ENCODE measurements at places on chromosomes 4 and X.

- DNase-seq, result no peak
These were observed 16.2 kb downstream of the POU4F2 start for GRCh38 chr4:146654687-146655520.

- DNase-seq, result no peak
These were observed at the start of gene SMIM10L2A for GRCh38 chrX:135421932-135422809. SMIM10L2A (plus strand) TSS chrX:135421944; CDS start chrX:135422132, 188 bp downstream.

GRCh38 chr4:90030953-90031352, 96.2 kb upstream of the CCSER1 start:
- DNase-seq, result no peak

- DNase-seq, result no peak
These were observed 191.2 kb downstream of the CFAP299 start for GRCh38 chr4:80526697-80527096.

DNA sequence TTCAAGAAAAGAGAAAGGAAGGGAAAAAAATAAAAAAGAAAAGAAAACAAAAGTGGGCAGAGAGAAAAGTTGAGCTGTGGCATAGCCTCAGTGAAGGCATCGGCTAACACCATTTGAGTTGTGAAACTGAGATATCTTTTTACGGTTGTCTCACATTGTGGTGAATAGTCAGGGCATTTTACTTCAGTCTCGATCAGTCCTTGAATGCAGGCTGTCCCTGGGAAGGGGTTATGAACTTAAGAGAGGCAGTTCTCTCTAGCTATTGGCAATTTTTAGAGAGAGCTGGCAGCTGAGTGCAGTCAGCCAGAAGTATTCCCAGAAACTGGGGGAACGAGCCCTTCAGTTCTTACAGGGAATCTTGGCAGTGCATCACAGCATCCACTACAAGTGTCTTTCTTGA, 93.5 kb upstream of the SLC6A14 start:
- no peak for DNase-seq

DNA sequence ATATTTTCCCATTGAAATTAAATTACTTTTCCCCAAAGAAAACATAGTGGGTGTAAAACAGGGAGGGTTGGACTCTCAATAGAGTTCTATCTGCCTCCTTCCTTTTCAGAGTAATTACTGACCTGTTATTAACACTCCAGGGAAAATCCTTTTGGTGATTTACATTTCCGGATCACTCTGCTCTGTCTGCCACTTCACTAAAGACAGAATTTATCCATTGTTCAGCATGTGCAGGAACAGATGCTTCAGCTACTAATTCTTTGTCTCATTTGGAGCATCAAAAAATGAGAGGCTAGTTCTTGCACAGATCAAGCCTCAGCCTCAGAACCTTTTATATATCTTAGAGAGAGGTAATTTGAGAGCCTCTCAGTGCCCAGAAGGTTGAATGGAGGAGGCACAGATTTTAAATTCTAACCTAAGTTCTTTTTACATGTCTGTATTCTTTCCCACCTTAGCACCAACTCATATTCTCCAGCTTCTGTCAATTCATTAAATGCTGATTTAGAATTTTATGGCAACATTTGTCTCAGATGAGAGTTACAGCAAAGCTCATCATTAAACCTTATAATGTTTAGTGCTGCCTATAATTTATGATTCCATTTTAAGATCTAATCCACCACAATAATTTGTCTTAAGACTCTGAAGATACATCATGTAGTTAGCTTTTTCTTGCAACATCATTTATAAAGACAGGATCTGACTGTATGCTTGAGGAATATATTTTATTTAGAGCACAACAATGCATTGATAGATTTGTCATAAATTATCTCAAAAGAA, 1494.4 kb downstream of the STIM2 start:
- DNase-seq, result no peak

- DNase-seq, result no peak
These were observed 114.0 kb downstream of the EFNB1 start for GRCh38 chrX:68942840-68943239.

GRCh38 chrX:47278691-47279090, 45.9 kb downstream of the USP11 start:
- DNase-seq, result no peak

DNA sequence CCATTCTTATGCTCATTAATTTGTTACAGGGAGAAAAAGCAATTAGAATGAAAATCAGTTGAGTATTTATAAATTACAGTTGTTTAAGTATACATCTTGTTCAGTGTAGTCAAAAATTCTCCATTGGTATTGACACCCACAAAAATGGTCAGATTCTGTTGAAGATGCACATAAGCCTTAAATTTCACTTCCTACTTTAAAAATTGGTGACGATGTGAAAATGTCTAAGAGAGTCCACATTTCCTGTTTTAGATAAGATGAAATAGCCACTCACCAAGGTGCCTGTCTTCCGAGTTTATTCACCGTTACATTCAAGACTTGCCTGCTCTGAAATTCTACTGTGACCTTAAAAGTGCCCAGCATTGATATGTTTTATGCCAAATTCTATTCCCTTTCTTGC, 93.6 kb downstream of the GPR143 start:
- no peak for DNase-seq

DNA sequence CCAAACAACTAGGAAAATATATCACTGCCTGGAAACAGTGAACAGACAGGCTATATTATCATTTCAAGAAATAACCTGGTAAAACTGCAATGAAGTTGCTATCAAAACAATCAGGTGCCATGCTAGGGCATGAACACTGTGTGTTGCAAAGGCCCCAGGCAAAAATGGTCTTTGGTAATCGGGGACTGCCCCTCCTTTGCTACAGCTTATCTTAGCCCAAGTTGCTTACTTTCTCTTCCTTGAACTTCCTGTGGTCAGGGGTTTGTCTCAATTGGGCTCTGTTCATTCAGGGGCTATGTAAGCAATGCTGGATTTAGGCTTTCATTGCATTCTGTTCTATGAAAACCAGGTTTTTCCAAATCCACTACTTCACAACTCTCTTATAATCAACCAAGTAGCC, 30.4 kb downstream of the SCML1 start:
- no peak for DNase-seq

GRCh38 chr4:54779036-54779435, 121.3 kb downstream of the KIT start:
- no peak for DNase-seq

GRCh38 chr4:97953171-97953941, 189.9 kb downstream of the STPG2 start:
- no peak for DNase-seq

GRCh38 chr4:55819634-55820033, at the start of gene EXOC1L:
EXOC1L (plus strand) TSS chr4:55819790; CDS start chr4:55820027, 237 bp downstream.
- DNase-seq, result no peak

DNA sequence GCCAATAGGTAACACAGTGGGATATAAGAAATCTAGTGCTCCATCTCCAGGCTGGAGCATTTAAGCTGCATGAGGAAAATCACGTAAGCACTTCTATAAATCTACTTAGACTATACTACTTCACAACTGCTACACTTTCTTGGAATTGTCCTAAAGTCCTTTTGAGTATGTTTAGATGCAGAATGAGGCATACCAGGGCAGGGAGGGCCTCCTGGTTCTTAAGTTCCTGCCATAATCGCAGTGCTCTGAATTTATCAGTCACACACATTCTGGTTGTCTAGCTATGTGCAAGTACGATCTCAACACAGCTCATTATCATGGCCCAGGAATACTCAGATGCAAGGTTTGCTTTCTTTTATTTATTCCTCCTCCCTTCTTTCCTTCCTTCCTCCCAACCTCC, 130.3 kb downstream of the GUCY2F start:
- no peak for DNase-seq

- DNase-seq, result no peak
These were observed 52.5 kb upstream of the PITX2 start for GRCh38 chr4:110675426-110675825.

GRCh38 chr4:72875138-72875537, 194.4 kb downstream of the COX18 start:
- DNase-seq, result no peak

DNA sequence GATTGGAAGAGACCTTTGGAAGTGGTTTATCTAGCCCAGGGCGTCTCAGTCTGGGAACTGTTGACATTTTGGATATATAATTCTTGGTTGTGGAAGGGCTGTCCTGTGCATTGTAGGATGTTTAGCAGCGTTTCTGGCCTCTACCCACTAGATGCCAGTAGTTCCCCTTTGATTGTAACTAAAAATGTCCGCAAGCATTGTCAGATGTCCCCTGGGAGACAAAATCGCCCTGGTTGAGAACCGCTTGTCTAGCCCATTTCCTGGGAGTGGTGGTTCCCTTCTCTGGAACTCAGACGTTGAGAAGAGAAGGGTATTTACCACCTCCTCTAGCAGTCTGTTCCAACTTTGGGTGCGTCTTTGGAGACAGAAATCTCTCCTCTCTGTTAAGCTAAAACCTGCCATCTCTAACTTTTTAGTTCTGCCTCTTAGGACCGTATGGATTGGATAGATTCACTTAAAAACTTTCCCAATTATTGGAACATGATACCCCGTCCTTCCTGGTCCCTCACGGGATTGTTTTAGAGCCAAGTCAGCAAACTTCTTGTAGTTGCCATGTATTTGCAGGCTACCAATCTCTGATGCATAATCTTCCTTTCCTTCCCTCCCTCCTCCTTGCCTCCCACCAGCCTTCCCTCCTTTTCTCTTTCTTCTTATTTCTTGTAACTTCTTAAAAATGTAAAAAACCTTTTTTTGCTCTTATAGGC, 13.9 kb downstream of the TMEM165 start:
- no peak for DNase-seq

DNA sequence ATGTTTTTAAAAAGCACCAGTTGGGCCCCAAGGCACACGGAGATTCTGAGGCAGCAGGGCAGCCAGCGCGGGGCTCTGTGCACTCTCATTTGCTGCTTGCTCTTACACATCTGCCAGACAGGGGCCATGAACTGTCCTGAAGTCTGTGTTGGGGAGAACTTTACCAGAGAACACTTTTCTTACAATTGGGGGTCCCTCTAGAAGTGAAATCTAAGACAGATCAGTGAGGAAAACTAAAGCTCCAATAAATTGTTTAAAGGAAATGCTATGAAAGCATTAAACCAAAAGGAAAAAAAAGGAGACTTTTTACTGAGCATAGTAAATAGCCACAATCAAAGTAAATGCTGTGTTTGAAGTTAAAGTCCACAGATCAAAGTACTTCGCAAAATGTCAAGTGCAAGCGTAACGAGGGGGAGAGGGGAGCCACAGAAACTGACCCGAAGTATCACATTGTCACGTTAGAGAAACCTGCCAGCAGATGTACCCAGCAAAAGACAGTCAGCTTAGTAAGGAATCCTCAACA, 37.8 kb downstream of the SORBS2 start:
- no peak for DNase-seq

- no peak for DNase-seq
These were observed 303.0 kb upstream of the GALNT7 start for GRCh38 chr4:172865531-172866127.

DNA sequence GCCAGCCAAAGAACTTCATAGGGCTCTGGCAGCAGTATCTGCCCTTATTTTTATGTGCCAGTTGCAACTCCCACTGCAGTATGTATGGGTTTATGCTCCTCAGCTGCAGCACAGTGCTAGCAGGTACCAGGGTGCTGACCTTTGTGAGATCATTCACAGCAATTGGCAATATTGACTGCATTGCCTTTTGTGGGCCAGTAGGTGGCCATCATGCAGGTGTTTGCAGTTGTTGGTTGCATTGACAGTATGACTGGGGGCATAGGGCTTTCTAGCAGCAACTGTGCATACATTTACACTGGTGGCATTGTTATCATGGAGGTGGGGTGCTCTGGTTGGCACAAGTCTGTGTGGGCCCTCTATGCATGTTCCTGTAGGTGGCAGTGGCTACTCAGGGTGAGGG, 42.5 kb downstream of the FAAH2 start:
- DNase-seq, result no peak

DNA sequence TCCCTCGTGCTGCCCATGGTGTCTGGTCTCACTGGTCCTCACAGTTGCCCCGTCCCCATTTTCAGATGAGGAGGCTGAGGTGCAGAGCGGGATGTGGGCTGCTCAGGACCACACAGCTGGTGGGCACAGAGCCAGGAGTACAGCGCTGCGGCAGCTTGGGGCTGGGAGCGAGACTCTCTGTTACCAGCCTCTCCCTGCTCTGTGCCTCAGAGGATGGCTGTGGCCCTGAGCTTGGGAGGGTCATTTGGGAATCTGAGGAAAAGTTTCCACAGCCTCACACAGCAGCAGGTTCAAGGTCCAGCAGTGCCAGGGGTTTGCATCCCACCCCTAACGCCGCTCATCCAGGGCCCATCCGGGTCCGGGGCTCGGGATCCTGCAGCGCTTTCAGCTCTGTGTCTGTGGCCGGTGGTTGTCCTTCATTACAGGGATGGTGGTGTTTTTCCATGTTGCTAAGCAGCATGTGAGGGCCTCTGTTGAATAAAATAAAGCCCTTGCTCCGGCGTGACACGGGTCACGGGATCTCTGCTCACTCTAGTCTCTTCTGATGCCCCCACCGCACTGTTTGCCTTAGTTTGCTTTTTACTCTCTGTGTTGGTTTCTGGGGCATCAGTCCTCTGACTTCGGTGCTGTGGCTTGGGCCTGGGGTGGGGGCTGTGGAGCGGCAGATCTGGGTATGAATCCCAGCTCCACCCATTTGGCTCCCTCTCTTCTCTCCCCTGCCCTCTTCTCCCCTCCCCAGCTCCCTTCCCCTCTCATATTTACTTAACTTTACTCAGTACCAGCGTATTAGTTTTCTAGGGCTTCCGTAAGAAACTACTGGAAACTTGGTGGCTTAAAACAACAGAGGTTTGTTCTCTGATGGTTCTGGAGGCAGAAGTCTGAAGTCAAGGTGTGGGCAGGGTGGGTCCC, 6.5 kb downstream of the WFS1 start:
- DNase-seq, result no peak

DNA sequence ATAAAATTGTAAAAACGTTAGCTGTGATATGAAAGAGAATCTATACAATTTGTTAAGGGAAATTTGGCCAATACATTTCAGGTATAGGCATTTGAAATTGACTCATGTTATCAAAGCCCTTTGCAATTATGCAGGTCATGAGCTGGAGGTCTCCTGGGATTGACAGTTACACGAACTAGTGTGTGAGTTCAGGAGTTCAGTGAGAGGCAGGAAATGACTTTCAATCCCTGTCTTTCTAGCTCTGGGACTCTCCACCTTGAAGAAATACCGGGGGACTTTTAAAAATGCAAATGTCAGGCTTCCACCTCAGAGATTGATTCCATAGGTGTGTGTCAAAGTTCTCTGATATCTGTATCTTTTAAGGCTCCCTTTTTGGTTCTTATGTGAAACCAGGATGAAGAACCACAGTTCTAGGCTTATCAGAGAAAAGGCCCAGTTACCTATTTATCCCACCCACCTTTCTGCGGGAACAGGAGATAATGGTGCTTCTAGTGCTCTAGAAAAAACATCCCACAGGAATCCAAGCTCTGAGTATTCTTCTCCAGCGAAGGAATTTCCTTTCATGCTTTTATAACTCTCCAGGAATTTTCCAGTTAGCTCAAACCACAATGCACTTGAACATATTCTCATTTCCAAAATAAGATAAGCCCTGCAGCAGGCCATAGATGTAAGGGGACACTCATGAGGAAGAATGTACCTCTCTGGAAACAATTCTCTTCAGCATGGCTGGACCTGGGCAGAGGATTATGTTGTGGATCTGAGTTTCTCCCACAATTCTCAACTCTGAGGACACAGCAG, 501.0 kb downstream of the IDS start:
- no peak for DNase-seq
